ENCODE measurements at places on chromosomes 7 and 10. TPM values are rescaled to one million over a fixed set of nuclear protein-coding genes. Genes with fewer than 3 reads are reported as not detected.

DNA sequence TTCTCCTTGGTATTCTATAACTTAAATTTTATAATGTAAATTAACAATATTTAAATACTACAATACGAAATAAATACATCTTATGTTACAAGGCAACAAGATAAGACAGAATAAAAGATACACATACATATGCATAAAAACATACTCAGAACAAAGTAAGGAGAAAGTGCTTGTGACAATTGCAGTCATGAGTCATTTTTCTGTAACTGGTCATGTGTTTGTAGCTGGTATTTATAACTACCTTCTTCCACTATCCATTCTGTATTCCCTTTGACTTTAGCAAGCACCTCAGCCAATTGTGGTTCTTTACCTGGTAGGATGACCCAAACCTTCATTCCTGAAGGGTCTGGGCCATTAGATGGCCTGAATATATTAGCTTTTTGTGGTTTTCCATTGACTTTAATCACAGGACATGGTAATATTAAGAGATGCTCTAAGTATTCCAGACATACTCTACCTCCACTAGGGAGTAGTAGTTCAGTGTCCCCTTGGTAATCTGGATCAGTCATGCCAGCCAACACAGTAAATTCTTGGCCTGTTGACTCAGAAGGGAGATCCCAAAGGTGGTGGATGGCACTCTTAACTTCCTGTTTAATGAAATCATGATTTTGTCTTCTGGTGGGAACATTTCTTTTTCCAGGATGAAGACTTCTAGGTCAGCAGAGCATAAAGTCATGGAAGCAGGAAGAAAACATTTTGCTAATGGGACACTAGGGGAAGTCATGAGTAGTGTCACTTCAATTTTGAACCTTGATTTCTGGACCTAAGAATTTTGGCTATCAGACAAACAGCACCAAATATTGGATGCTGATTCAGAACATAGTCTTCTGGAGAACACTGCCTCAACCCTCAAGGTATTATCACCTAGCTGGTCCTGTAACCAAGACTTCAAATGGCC is 733.7 kb upstream of the IGFBP3 start:
- no peaks in the 10 kb centered on the region for H3K36me3 ChIP-seq
- no peak overlapping the region for H3K27ac ChIP-seq
- H3K4me1 ChIP-seq, result no peaks in the 10 kb centered on the region
- H3K27me3 ChIP-seq, result no peaks in the 10 kb centered on the region
- no peak overlapping the region for H3K4me3 ChIP-seq

- no peak for DNase-seq
- H3K4me1 ChIP-seq, result peaks cover 1% of the 10 kb centered on the region
- no peak overlapping the region for H3K4me3 ChIP-seq
- no peak overlapping the region for H3K27ac ChIP-seq
- H3K36me3 ChIP-seq, result no peaks in the 10 kb centered on the region
Measured at GRCh38 chr7:108093341-108093740, 36.8 kb downstream of the LAMB4 start.

- H3K4me1 ChIP-seq, result no peaks in the 10 kb centered on the region
- H3K27me3 ChIP-seq, result no peaks in the 10 kb centered on the region
- DNase-seq, result no peak
- H3K27ac ChIP-seq, result no peak overlapping the region
Measured at GRCh38 chr7:154415709-154416399, 363.7 kb downstream of the DPP6 start.

- no peaks in the 10 kb centered on the region for H3K36me3 ChIP-seq
- H3K4me1 ChIP-seq, result no peaks in the 10 kb centered on the region
- H3K27me3 ChIP-seq, result no peaks in the 10 kb centered on the region
- H3K27ac ChIP-seq, result no peak overlapping the region
- no peak overlapping the region for H3K4me3 ChIP-seq
Measured at GRCh38 chr7:44936322-44936721, 42.5 kb downstream of the MYO1G start.

- no peak overlapping the region for H3K27ac ChIP-seq
- H3K36me3 ChIP-seq, result no peaks in the 10 kb centered on the region
- H3K4me3 ChIP-seq, result peak overlapping the region; percentile 69
- DNase-seq, result no peak
- H3K27me3 ChIP-seq, result peaks cover 57% of the 10 kb centered on the region
- H3K4me1 ChIP-seq, result peaks cover 14% of the 10 kb centered on the region
Measured at GRCh38 chr10:114403541-114404161, 651 bp downstream of the AFAP1L2 start.

GRCh38 chr7:19610194-19610943 is 98.5 kb downstream of the POLR1F start:
- no peaks in the 10 kb centered on the region for H3K36me3 ChIP-seq
- H3K4me3 ChIP-seq, result no peak overlapping the region
- no peak overlapping the region for H3K27ac ChIP-seq
- H3K4me1 ChIP-seq, result no peaks in the 10 kb centered on the region

- DNase-seq, result no peak
- H3K27me3 ChIP-seq, result peaks cover 8% of the 10 kb centered on the region
- H3K4me1 ChIP-seq, result no peaks in the 10 kb centered on the region
- no peaks in the 10 kb centered on the region for H3K36me3 ChIP-seq
- no peak overlapping the region for H3K27ac ChIP-seq
Measured at GRCh38 chr7:134485203-134485602, 26.3 kb upstream of the AKR1B1 start.

DNA sequence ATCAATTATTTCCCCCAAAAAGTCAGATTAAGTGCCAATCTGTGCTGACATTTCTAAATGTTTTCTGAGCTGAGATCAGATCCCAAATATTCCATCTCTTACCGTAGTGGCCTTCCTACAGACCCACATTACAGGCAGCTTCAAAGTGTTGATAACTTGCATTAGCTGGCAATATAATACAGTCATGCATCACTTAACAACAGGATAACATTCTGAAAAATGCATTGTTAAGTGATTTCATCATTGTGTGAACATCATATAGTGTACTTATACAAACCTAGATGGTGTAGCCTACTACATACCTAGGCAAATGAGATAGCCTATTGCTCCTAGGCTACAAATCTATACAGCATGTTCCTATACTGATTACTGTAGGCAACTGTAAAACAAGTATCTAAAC is 22.4 kb downstream of the SLC25A13 start:
- H3K27ac ChIP-seq, result no peak overlapping the region
- no peaks in the 10 kb centered on the region for H3K36me3 ChIP-seq
- no peak overlapping the region for H3K4me3 ChIP-seq
- no peak for DNase-seq
- H3K4me1 ChIP-seq, result peaks cover 2% of the 10 kb centered on the region

DNA sequence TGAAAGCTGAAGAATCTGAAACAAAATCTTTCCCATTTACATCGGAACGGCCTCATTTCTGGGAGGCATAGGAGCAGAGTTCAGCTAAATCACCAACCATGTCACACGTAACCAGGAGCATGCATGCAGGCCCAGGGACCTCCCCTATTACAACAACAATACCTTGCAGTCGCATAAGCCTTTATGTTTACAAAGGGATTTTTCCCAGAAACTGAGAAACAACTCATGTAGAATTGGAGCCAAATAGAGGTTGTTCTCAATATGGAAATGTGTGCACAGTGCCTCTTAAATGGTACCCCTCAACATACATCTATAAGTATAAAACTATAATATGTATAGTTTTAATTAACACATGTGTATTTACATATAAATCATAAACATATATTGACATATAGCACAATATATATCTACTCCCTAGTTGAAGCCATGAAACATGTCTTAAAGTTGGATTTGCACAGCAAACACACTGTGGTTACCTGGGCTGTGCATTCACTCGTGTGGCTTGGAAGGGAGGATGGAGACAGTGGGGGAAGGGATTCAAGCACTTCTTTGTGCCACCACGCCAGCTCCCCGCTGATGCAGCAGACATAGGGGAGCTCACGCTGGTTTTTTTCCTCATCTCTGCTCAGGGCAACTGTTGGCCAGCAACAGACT is 35.0 kb upstream of the DGKI start:
- H3K4me1 ChIP-seq, result no peaks in the 10 kb centered on the region
- no peak overlapping the region for H3K4me3 ChIP-seq
- H3K36me3 ChIP-seq, result peaks cover 73% of the 10 kb centered on the region
- DNase-seq, result no peak

- peak overlapping the region; percentile 45 for H3K27ac ChIP-seq
- H3K4me3 ChIP-seq, result peak overlapping the region; percentile 93
- peaks cover 1% of the 10 kb centered on the region for H3K36me3 ChIP-seq
- H3K27me3 ChIP-seq, result peaks cover 22% of the 10 kb centered on the region
Measured at GRCh38 chr7:26863518-26864308, 677 bp downstream of the SKAP2 start.

Gene HOXA13
- total RNA-seq, result not detected

Gene KCP
- 0.29 TPM for total RNA-seq

Gene CPA4
- total RNA-seq, result not detected

Gene TLL2
- 0.13 TPM for total RNA-seq

Gene PTN
- total RNA-seq, result not detected

All from naive thymus-derived CD8-positive, alpha-beta T cell (primary cell).